Hepatic stellate cell (primary cell): ENCODE measurements at places on chromosomes 6 and 20.

GRCh38 chr6:3956054-3956453 lies 106.9 kb downstream of the FAM50B start:
- DNase-seq = no peak

DNA sequence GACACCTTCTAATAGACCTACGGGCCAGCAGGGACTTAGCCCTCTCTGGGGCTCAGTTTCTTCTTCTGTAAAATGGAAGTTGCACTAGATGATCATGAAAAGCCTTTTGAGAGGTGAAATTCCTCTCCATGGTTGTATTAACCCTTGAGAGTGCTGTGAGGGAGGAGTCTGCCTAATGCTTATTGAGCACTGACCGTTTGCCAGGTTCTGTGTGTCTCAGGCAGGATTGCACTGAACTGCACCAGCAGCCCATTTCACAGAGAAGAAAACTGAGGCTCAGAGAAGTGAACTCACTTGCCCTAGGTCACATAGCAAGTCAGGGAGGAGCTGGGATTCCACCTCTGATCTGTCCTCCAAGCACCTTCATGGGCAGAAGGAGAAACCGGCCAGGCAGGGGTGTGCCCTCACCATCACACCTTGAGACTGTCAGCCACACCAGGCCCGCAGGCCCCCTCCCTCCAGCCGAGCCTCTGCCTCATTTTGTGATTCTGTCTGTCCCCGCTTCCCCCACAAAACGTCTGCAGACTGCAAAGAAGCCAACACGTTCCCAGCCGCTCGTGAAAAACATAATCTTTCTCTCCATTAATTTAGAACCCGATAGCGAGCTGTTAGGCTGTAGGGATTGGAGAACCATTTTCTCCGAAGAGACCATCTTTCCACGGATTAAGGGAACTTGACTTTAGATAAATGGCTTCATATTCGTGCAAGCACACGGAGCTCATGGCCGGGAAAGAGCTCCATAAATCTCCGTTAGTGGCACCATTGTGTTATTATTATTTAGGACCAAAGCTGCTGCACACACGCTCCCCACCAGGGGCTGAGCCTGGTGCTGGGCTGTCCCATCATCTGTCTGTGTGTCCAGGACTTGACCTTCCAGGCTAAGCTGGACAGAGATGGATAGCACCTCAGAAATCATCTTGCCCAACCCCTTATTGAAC lies 46.0 kb downstream of the KIAA1755 start:
- no peak for DNase-seq

GRCh38 chr6:149055195-149055899 lies 262.2 kb upstream of the TAB2 start:
- no peak for DNase-seq

- no peak for DNase-seq
Observed at GRCh38 chr6:141133346-141133745, 999.4 kb upstream of the GJE1 start.

DNA sequence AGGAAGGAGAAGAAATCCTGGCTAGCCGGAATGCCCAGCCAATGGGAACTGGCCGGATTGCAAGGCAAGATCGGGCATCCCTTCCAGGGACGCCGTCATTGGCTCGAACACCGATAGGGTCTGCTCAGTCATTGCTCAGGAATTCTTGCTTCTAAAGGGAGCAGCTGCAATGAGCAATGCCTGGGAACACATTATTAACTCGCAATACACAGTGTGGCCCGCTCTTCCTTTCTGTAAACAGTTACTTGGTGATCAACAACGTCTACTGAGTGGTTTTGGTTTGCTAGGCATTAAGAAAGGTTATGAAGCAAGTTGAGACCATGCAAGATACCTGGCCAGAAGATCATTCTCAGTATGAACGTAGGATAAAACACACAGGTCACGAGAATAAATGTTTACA lies 165.4 kb upstream of the CITED2 start:
- DNase-seq = peak; percentile 85
